ENCODE measurements at places on chromosomes 2 and 18.
A peak's percentile ranks its signal among the peaks of the same experiment; 100 is the strongest.

- DNase-seq = no peak
These were observed 1.7 kb downstream of the FANCL start for GRCh38 chr2:58239243-58239925.

DNA sequence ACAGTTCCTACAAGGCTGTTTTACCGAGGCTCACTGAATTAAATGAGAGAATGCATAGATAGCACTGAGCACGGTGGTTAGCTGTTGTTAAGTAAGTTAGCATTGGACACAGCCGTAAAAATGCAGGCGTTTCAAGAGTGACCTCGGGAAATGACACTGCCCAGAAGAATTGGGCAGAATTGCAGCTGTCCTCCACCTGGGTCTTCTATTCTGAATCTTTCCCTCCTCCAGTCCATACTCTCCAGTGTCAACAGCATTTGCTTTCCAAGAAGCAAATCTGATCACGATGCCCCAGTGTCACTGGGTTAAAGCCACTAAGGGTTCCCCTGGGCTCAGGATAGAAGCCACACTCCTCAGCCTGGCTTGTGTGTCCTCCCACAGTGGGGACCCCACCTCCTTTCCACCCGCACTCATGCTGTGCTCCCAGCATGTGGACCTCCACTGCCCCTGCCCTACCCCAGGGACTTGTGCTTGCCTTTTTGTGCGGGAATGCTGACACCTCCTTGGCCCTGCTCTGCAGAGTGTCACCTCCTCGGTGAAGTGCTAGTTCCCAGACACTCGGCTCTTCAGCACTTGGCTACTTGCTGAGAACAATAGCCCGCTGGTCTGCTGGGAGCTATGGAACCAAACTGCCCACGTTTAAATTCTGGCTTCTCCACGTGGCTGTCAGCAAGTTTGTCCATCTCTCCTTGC is 135.0 kb downstream of the ANTXR1 start:
- DNase-seq = no peak

- DNase-seq = no peak
These were observed 61.9 kb downstream of the LHCGR start for GRCh38 chr2:48693645-48694044.

DNA sequence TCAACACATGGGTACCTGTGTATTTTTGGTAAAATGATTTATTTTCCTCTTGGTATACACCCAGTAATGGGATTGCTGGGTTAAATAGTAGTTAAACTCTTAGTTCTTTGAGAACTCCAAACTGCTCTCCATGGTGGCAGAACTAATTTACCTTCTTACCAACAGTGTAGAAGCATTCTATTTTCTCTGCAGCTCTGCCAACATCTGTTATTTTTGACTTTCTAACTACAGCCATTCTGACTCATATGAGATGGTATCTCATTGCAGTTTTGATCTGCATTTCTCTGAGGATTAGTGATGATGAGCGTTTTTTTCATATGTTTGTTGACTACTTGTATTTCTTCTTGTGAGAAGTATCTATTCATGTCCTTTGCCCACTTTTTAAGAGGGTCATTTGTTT is 180.6 kb downstream of the FSIP2 start:
- no peak for DNase-seq

DNA sequence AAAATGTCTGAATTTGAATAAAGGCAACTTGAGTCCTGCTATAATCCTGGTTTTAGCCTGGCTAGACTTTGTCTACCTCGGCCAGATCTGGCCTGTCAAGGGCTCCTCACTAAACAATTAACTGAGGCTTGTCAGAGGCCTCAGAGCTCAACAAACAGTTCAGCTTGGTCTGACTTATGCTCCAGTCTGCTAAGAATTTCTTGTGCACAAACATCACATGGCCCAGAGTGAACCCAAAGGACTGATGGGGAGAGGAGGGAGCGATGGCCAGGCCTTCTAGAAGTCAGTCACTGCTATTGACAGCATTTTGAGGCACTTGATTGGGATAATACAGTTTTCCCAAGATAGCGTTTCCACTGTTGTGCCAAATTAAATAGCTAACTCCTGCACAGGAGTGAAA is 555.1 kb upstream of the ID2 start:
- DNase-seq = no peak

GRCh38 chr2:230798769-230799399 is 65.9 kb upstream of the ITM2C start:
- no peak for DNase-seq

DNA sequence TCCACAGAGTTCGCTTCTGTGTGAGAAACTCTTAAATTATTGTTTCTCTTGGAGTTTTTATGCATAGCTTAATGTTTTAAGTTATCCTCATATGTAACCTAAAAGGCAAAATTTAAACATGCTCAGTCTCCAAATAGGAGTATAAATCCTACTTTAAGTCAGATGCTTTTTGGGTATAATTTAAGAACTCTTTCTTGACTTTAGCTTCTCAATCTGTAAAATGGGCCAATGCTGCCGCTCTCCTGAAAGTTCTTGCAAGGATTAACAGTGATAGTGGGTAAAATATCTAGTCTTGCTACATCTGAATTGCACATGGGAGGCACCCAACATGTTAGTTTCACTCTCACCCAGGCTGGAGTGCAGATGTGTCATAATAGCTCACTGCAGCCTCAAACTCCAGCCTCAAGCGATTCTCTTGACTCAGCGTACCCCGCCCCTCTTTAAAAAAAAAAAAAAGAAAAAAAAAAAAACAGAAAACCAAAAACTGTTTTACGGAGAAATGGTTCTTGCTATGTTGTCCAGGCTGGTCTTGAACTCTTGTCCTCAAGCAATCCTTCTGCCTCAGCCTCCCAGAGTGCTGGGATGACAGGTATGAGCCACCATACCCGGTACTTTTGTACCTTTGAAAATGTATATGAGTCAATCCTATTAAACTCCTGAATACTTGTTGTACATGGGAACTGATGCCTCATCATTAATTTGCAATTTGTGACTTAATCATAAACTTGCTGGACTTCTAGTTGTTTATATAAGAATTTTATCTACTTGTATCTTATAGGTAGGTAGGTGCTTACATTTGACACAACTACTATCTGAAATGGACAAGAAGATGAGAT is 1.8 kb downstream of the FBXO48 start:
- DNase-seq = peak; percentile 32

GRCh38 chr18:38932752-38933151 is 1367.2 kb upstream of the CELF4 start:
- no peak for DNase-seq

DNA sequence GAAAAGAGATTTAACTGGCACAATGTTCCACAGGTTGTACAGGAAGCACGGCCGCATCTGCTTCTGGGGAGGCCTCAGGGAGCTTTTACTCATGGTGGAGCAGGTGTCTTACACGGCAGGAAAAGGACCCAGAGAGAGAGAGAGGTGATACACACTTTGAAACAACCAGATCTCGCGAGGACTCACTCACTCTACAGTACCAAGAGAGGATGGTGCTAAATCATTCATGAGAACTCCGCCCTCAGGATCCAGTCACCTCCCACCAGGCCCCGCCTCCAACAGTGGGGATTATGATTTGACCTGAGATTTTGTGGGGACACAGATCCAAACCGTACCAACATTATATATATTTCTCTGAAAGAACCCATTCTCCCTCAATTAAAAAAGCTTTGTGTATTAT is 79.7 kb upstream of the DOCK10 start:
- DNase-seq = no peak

DNA sequence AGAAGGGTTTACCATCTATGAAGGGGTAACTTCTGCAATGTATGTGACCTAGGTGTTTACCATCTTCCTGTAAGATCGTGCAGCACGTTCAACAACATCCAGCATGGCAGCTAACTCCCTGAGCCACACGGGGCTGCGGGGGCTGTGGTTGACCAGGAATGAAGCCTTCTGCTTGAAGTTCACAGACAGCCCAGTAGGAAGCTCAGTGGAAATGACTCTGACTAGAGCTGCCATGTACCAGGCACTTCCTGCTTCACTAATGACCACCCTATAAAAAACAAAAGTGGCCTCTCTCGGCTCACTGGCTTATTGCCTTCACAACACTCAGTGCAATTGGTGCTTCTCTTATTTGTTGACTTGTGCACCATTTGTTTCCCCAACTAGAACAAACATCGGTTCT is 99.7 kb upstream of the SMAD7 start:
- no peak for DNase-seq
